ENCODE measurements at places on chromosomes 1 and 21.
A peak's percentile ranks its signal among the peaks of the same experiment; 100 is the strongest.

DNA sequence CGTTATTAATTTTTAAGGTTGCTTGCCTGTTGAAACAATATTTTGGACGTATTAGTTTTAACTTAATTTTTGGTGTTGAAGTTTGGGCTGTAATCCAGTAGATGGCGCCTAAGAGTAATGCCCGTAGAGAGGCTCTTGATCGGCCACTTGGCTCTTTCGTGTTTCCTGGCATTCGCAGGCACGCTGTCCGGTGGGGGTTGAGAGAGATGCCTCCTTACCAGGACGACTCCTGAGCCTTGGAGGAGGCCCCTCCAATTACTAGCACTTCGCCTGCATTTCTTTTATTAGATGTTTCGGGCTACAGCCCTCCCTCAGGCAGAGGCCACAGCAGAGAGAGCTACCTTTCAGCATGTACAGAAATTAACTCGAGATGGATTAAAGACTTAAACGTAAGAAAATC, 12.0 kb downstream of the OR2M4 start:
- DNase-seq = peak; percentile 14

DNA sequence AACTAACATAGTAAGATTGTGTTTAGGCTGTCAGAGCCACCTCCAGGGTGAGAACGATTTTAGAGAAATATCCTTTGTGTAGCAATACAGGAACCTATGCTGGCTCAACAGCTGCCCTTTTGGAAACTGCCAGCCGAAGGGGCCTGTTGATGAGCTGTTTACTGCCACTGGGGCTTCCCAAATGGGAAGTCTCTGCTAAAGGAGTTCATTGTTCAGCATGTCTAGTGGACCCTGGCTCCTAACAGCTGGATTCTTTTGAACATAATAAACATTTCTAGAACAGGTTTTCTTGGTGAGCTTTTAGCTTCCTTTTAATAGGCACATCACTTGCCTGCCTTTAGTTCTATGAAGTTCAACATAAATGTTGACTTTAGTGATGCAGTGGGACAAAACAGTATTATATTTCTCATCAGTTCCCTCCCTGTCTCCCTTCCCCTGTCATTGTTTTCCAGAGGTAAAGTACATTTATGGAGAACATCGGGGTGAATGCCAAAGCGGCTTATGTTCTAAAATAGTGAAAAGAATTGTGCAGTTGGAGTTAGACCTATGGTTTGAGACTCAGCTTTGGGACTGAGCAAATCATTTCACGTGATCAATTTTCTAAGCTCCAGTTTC, 57.4 kb downstream of the UCK2 start:
- DNase-seq = no peak

GRCh38 chr1:233516732-233517131, 97.2 kb upstream of the KCNK1 start:
- no peak for DNase-seq

DNA sequence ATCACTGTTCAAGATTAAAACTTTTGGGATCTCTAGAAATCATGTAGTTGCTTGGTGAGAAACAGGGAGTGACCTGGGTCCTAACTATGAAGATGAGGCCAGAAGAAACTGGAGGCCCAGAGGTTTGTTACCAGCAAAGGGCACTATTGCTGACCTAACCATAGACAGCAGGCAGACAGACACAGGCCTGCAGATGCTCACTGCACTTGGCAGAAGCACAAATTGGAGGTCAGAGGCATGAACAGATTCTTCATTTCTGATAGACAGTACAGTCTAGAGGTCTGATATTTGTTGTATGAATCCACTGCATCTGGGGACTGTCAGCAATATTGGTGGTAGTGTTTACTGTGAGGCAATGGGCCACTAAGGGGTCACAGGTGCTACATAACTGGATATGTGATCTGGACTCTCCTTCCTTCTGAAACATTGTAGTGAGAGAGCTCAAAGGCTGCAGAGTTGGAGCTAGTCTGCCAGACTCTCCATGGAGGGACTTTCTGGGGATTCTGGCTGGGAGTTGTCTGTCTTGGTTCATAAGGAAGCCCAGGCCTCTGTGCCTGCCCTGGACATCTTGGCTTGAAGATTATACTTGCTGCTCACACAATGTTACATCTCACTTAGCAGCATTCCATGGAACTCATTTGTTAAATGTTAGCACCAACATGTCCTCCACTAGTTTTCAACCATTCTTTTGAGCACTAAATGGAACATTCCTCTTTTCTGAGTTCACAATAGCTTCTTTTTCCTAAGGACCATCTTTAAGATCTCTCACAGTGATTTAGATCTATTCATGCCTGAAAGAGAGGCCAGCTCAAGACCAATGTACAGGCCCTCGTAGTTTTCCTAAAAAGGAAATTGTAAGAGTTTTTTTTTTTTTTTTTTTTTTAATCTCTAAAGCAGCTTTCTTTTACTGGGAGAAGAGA, 26.9 kb upstream of the CCN1 start:
- no peak for DNase-seq

DNA sequence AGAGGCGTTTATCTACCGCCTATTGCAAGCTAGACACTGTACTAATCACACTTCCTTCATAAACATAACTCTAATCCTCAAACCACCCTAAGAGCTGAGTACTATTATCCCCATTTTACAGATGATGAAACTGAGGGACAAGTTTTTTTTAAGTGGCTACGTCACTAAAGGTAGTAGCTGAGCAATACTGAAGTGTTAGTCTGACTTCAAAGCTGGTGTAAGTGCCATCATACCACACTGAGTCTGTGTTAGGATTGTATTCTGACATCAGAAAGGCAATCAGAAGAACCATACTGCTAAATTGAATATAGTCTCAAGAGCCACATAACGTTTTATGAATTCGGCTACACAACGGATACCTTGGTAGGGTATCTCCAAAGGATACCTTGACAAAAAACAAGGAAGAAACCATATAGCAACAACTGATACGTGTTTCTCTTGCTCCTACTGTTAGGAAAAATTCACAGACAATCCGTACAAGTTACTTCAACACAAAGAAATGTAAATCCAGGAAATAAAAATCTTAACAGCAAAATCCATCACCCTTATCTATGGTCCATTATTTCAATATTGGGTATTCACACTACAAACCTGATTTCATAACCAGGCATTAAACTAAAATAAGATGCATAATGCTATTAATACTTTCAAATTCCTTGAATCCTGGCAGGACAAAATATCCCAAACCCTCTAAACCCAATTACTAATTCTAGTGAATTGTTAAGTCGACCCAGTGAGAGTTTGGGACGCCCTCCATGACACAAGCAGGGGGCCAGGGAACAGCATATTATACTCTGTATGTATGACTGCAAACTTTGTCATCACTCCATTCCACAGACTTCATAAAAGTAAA, 1.6 kb downstream of the TP53BP2 start:
- DNase-seq = no peak
